ENCODE measurements at places on chromosomes 16 and 17. TPM values are rescaled to one million over a fixed set of nuclear protein-coding genes. Genes with fewer than 3 reads are reported as not detected.

DNA sequence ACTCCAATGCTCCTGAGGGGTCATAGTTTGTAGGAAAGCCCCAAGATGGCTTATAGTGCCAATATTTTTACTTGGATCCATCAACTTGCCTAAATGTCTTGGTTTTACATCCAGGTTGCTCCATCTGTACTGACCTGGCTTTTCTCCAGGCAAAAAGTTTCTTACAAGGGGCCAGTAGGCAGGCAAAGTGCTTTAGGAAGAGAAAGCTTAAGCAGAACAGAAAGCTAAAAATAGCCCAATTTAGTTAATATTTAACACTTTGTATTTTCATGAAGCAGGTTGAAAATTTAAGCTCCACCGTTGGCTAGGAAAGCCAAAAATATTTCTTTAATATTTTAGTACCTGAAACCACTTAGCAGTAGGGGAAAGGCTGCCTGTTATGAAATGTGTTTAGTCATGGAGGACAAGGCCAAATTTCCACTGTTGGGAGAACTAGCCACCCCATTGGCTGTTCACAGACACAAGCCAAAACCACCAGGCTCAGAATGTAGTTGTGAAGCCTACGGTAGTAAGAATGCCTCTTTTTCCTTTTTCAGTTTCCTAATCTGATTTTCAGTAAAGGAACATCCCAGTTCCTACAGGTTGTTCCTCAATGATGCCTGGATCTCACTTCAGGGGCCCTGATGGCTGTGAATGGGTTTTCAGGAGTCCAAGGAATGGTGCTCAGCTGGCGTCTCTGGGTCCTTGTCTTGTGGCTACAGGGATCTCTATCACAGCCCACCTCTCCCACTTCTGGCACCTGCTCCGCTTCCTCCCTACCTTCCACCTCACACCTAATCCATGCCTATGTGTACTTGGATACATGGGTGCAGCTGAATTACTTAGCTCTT is 324.8 kb downstream of the PMP22 start:
- DNase-seq, result no peak

Gene KRT33B
- not detected for polyA plus RNA-seq

DNA sequence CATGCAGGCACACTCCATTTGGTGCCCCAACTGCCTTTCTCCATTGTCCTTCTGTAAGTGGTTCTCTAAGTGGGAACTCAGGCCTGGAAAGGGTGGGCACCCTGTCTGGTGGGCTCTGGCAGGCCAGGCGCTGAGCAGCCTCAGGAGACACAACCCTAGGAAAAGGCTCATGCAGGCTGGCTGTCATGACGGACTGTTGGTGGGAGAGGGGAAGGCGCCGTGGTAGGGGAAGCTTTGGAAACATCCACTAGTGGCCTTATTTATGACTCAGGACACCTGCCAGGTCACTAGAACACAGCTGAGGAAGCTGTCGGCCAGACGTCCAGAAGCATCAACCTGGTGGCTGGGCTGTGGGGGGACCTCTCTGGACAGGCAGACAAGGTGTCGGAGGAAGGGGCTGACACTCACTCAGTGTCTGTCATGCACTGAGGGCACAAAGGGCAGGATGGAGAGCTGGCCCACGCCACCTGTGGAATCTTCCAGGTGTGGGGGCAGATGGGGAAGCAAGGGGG is 216.0 kb downstream of the SEC14L1 start:
- DNase-seq, result no peak

- DNase-seq, result no peak
Measured at GRCh38 chr16:11721781-11722467, 20.7 kb downstream of the TXNDC11 start.

DNA sequence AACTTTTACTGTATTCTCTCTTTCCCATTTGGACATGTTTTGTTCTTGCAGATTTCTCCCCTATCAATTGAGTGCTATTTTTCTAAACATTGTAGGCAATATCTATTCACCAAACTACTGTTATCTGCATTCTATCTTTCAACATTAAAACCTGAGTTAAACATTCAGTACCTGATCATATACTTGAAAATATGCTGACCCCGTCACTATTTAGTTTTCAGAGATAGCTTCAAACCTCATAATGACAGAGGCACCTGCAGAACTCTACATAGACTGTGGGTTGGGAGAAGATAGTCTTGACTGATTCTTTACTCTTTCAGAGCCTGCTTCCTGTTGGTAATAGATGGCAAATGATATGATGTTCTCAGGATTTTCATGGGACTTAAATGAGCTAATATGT is 965.7 kb upstream of the GOT2 start:
- no peak for DNase-seq

Gene TNS4
- not detected for polyA plus RNA-seq

GRCh38 chr16:47377154-47377553 is 83.7 kb downstream of the ITFG1 start:
- no peak for DNase-seq

- DNase-seq, result no peak
Measured at GRCh38 chr16:89828870-89829629, 775 bp downstream of the SPIRE2 start.

Gene ZNF23
- polyA plus RNA-seq, result 12.1 TPM

GRCh38 chr16:711548-712320 is 3.2 kb upstream of the METRN start:
- peak; percentile 79 for DNase-seq

All from naive B cell (primary cell).